Activated naive CD4-positive, alpha-beta T cell (primary cell): ENCODE measurements at places on chromosomes 2 and 18.

GRCh38 chr18:79203017-79203605, 133.9 kb downstream of the ATP9B start:
- DNase-seq = no peak

DNA sequence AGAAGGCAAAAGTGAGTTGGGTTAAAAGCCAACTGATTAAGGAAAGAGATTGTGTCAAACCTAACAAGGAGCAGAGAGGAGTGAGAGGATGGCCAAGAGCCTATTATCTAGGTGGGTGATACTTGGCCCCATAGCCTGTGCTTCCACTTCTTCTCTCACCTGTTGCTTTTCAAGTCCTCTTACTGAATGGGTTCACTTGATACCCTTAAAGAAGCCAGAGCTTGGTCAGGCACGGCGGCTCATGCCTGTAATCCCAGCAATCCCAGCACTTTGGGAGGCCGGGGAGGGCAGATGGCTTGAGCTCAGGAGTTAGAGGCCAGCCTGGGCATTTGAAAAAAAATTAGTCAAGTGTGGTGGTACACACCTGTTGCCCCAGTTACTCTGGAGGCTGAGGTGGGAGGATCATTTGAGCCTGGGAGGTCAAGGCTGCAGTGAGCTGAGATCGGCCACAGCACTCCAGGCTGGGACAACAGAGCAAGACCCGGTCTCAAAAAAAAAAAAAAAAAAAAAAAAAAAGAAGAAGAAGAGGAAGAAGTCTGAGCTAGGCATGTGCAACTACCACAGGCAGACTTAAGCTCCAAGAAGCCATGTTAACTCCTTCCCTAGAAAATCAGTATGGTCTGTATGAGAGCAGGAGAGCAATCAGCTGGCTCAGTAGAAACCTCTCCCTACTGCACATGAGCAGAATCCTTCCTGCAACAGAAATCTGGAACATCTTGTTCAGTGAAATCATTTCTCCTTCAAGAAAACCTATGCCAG, 28.4 kb upstream of the ME2 start:
- no peak for DNase-seq

DNA sequence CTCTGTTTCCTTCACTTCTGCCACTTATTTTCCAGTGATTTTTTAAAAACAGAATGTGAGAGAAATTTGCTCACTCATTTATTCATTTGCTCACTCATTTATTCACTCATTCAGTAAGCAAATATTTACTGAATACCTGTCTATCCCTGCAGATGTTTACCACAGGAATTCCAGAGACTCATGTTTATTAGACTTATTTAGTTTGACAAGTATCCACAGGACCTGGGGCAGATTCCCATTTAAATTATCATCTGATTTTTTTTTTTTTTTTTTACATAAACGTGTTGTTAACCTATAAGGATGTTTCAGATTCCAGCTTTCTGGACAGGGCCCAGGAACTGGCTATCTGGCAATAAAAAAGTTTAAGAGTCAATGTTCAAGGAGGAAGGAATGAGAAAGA, 175.1 kb upstream of the ERBB4 start:
- no peak for DNase-seq

DNA sequence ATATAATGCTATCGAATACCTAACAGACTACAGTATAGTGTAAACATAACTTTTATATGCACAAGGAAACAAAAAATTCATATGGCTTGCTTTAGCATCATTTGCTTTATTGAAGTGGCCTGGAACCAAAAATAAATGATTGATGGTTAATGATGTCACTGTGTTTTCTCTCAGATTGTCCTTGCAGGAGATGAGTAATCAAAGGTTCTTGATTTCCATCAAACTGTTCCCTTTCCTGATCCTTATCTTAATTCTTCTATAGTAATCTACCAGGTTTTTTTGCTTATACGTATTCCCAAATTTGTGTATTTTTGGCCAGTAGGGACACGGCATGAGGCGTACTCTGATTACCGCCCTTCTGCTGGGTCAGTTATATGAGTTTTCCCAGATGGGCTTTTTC, 104.9 kb upstream of the CXCR4 start:
- no peak for DNase-seq

DNA sequence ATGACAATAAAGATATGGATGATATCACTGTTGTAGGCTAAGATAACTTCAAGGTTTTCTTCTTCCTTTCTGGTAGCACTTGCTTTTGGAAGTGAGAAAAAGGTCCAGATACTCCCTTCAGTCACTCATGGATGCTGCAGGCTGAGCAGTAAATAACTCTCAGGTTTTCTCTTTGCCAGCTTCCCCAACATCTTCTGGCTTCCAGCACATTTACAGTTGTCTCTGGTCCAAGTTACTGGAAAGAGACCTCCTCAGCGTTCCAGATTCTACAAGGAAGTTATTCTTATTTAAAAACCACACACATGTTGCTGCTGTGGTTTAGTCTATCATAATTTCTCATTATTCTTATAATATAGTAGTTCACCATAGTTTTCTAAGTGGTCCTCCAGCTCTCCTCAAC, 383.4 kb downstream of the PLCL1 start:
- no peak for DNase-seq

- peak; percentile 92 for DNase-seq
Measured at GRCh38 chr18:79679552-79680099, at the start of gene CTDP1. Gene CTDP1 (plus strand): TSS chr18:79679803. CDS start chr18:79679948, 145 bp downstream.

GRCh38 chr2:17538022-17538843, 2.3 kb upstream of the VSNL1 start:
- DNase-seq = no peak

DNA sequence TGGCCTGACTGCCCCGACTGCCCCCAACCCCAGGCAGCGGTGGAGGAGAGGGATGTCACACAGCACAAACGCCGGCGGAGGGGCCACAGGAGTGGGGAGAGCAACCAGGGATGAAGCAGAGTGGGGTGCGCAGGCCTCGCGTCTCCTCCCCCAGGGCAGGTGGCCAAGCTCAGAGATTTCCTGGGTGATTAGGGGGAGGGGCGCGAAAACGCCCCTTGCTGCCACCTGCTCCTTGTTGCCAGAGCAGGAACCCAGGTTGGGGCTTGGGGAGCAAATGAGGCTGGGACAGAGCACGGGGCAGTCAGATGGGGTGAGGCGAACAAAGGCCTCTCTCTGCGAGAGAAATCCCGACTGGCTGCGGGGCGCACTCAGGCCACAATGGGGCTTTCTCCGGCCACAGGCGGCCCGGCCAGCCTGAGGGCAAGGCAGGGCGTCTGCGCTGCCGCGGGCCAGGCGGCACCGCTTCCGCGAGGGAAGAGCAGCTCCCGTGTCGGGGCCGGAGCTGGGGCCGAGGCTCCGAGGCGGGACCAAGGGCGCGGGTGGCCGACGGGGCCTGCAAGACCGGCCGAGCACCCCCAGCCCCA, 11.5 kb downstream of the TEX44 start:
- DNase-seq = no peak
